ENCODE measurements at places on chromosomes 2 and 18.

DNA sequence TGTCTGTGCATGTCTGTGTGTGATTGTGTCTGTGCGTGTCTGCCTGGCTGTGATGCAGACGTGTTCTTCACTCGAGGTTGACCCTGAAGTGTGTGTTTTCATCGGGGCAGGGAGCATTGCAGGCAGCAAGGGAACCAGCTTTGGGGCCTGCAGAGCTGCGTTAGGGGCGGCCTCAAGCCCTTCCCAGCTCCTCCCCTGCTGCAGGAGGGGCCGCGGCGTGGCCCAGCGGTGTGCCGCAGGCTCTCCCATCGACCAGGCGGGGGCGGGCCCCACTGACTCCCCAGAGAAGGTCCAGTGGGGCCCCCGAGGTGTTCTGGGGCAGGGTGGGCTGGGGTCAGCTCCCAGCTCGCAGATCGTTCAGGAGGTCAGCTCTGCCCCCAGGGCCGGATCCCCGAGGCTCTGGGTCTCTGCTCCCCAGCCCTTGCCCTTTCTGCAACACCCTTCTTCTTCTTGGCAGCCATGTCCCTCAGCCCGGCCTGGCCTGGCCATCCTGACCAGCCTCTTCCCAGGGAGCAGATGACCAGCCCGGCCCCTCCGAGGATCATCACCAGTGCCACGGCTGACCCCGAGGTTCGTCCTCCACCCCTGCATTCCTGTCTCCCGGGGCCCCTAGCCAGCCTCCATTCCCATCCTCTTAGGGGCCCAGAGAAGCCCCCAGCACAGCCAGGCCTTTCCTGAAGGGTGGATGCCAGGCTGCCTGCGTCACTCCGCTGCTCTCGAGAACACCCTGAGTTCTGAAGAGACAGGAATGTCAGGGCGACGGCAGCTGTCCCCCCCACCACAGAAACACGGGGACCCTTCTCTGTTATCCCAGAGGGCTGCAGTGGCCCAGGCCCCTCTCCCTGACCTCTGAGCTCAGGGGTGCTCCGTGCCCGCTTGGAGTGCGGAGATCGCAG is 11.1 kb upstream of the KLHL30 start:
- DNase-seq, result no peak

GRCh38 chr2:60007671-60008070 is 545.8 kb downstream of the BCL11A start:
- no peak for DNase-seq

DNA sequence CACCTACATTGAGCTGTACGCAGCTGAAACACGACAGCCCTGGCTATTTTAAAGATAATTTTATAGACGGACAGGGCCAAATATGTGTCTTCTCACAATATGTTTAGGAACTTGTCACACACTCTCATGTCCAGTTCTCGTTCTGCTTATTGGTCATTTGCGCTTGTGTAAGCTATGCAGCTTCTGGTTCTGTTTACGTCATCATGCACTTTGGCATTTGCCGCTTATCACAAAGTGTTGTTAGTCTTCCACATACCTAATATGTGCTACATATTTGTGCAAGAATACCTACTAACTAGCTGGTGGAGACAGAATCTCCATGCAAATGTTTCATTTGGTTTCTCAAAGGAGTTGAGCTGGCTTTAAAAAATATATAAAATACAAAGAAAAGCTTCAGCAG is 7.5 kb upstream of the ZNF516 start:
- DNase-seq, result no peak

GRCh38 chr2:42575458-42576064 is 7.1 kb downstream of the MTA3 start:
- no peak for DNase-seq

DNA sequence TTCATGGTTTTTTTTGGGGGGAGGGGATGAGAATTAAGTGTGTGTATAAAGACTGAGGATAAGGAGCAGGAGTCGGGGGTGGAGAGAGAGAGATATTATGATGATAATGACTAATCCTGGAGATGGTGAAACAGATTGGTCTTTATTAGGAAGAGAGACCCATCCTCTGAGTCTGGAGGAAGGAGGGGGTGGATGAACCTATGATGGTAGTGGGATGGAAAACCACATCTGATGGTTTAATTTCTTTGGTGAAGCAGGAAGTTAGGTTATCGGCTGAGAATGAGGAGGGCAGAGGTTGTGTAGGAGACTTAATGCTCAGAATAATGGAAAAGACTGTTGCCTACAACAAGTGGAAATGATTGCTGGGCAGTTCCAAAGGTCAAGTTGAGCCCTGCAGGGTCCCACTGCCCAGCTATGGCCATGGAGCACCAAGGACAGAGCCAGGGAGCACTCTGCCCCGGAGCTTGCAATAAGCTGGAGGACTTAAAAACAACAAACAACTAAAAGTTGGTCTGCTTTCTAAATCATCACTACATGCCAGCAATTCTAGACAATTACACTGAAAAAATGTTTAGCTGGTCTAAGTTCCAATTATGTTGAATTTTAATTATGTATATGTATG is 7.9 kb downstream of the SLC16A14 start:
- no peak for DNase-seq

DNA sequence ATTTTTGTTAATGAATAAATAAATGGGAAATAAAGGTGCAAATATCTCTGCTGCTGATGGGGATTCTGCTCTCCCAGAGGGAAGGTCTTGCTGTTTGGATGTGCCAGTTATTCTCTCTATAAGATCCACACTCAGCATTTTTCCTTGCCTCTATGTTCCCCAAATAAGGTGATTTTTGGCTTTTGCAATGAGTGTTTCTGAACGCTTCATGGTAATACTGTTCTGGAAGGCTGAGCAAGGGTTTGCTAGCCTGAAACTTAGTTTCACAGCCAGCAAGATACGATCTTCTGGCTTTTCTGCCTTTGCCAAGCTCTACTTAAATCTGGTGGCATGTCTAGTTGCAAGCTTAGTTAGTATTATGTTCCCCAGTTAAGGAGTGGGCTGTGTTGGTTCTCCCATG is 114.6 kb downstream of the LPIN1 start:
- no peak for DNase-seq

DNA sequence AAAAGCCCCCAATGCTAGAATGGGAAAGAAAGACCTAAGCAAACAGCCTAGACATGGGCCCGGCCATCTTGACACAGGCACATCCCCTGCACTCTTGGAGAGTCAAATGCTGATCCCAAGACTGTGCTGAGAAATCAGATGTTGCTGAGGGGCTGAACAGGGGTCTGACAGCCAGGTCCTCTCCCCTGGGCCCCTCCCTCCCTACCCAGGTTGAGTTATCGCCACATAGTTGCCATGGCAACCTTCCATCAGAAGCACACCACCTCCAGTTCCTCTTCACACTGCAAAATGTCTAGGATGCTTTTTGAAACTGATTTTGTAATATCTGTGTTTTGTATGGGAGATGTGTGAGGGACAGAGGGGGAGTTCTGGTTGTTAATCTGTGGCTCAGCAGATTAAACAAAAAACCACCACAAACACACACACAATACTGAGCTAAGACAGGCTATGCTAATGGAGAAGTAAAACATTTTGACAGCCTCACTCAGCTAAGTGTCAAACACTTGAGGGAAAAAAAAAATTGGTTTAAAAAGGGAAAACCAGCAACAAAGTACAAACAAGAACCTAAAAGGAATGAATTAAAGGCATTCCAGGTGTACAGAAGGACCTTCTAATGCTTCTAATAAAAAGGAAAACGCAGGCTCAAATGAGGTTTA is 88.2 kb downstream of the TMEM163 start:
- DNase-seq, result no peak

DNA sequence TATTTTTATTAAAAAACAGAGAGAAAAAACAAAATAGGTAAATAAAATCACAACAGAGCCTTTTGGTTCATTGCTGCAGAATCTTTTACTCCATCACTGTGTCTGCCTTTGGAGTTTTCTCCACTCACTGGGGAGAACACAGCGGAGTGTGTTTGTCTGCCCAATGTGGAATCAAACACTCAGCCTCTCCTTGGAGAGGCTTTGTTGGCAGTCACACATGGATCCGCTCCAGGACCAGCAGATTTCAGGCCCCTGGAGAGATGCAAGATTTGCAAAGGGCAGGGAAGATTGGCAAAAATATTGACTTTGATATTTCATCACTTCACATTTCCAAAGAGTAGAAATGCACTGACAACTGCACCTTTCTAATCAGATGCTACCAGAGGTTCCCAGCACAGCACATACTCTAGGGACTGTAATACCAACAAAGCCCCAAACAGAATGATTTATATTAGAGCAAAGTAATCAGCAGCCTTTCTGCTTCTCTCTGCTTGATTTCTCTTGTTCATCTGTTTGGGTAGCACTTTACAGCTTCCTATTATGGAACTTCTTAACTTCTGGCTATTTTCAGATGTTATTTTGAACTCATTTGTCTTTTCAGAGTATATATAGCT is 1898.8 kb upstream of the PIK3C3 start:
- no peak for DNase-seq

DNA sequence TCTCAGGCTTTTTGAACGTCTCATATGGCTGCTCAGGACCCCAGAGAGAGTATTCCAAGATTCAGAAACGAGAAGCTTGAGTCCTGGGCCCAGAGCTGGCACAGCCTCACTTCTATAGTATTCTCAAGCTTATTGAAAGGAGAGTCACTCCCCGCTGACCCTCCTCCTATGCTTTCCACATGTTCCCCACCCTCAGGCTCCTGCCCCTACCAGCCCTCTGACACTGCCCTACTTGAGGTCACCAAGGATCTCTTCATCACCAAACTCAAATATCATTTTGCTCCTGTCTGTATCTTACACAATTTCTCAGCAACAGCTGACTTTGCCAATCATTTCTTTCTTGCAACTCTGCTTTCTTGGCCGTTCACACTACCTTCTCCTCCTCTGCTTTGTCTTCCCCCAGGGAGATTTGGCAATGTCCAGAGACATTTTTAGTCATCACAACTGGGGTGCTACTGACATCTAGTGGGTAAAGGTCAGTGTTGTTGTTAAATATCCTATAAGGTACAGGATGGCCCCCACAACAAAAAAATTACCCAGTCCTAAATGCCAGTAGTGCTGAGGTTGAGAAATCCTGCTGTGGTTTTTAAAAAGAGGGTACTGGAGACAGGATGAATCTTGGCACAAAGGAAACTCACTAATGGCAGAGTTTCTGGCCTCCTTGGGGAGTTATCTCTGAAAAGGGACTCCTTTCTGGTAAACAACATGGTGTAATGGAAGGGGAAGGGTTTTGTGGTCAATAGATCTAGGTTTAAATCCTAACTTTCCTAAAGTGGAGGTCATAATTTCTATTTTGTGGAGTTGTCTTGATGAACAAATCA is 26.9 kb upstream of the INSIG2 start:
- DNase-seq, result no peak
